Cerebellar nuclear complex (tissue), 1 donor: ENCODE measurements at places on chromosomes 4 and X.

DNA sequence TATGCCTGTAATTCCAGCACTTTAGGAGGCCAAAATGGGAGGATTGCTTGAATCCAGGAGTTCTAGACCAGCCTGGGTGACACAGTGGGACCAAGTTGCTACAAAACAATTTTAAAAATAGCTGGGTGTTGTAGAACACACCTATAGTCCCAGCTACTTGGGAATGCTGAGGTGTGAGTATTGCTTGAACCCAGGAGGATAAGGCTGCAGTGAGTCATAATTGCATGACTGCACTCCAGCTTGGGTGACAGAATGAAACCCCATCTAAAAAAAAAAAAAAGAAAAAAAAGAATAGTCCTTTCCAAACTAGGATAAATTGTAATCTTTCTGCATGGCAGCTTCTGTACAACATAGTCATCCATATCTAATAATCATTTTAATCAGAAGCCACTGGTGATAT lies 270.1 kb upstream of the INTU start:
- no peak for DNase-seq

DNA sequence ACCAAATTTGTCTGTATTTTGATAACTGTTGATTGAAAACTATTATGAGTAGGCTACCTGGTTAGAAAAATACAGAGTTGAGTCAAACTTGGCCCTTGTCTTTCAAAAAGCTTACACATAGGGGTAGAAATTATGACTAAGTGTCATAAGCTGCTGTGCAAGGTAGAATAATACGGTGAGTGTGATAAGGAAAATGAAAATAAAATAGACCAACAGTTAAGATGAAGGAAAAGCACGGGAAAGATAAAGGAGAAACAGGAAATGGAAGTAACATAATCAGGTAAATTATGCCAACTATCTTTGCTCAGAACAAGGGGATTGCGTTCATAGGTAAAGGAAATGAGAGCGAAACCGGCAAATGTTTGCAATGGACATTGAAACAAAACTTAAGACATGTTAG lies 302.5 kb downstream of the PCDH7 start:
- no peak for DNase-seq

DNA sequence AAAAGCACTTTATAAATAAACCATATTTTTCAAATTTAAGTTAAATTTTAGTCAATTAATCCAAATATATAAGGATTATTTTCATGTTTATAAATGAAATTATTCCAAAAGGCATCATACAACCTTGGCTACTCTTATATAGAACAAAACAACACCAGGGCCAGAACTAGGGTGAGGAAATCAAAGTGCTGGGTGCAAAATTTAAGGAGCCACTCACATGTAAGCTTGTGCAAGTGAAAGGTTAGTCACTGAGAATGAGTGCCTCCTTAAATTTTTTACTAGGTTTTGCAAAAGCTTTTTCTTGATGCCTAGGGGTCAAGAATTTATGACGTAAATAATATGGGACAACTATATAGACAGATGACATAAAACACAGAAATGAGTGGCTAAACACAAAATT lies 83.4 kb upstream of the COX18 start:
- DNase-seq, result no peak

DNA sequence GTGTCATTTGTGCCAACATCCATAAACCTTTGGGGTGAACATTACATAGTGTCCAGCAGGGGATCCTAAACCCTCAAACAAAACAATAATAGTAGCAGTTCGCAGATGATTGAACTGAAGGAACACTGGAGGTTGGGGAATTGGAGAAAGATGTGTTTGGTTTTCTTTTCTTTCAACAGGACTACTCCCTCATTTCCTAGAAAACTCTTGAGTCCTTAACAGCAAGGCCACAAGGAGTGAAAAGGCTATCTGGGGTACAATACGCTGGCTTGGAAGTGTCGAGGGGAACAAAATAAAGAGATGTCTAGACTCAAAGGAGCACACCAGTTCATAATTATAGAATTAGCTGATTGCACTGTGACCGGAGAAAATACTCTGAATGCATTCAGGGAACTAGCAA lies 72.1 kb downstream of the IDS start:
- DNase-seq, result no peak

DNA sequence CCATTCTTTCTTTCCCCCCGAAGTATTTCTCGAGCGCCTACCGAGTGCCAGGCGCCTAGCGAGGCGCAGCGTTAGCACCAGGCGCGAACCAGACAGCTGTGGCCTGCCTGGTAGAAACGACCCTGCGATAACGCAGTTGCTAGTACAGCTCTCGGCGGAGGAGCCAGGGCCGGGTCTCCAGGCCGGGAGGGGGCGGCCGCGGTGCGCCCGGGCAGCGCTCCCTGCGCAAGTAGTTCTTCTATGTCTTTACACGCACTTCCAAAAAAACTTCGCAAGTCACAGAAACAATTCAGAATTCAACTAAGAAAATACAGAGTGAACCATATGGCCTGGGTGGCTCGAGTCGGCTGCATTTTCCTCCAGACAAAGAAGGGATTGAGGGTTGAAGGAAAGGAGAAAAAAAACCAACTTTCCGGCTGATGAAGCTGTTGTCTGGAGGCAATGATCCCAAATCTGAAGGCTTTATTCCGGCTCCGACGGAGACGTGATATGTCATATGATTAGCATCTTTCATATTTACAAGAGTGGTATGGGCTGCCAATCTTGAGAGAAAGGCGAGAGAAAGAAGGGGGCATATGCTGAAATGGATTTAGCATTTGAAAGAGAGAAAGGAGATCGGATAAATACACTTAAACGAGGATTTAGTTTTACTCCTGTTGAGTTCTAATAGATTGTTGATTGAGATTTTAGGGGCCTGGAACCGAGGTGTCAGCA lies 7.2 kb upstream of the NEUROG2 start:
- DNase-seq, result no peak

DNA sequence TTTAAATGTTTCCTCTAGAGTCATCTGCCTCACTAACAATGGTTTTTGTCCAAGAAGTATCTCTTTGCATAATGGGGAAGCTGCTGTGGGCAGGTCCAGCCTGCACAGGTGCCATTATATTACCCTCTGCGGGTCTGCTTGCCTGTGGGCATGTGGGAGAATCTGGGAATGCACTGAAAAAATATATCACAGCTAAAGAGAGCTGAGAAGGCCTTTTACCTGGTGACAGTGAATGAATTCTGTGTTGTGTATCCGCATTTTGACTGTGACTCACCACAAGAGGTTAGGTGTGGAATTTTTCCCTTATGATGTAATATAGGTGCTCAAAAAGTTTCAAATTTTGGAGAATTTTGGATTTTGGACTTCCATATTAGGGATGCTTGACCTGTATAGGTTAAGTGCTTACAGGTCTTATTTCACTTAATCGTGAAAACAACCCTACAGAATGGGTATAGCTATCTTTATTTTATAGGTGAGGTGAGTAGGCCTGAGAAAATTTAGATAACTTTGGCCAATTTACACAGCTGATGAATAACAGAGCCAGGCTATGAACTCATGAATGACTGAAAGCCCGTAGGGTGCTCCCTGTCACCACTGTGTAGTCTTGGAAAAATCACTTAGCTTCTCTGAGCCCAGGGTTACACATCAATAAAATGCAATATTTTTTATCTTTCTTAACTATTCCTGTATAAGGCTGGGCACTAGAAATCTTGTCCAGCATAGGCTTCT lies 198.0 kb upstream of the EPHA5 start:
- DNase-seq, result no peak

GRCh38 chr4:78584863-78585547 lies 33.4 kb downstream of the ANXA3 start:
- DNase-seq, result no peak

DNA sequence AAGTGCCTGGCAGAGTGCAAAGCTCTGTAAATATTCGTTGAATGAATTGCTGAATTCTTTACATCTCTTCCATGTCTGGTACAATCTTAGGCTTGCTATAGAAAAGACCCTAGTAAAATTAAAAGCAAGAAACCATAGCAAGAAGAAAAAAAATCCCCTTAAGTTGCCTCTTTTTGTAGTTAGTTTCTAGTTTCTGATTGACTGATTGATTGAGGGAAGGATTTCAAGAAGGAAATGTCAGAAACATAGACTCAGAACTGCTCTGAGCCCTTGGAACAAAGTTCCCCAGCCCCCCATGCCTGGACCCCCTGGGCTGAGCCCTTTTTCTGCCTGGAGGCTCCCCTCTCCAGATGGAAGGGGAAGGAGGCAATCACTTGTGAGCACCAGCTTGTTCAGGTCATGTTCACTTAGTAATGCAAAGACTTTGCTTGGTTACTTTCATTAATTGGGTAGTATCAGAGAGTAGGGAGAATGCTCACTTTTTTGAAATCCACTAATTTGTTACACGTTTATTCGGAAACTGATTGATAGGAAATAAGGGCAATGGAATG lies 35.6 kb downstream of the DAPP1 start:
- no peak for DNase-seq

- DNase-seq, result no peak
Measured at GRCh38 chr4:150782311-150782710, 200.4 kb downstream of the MAB21L2 start.

DNA sequence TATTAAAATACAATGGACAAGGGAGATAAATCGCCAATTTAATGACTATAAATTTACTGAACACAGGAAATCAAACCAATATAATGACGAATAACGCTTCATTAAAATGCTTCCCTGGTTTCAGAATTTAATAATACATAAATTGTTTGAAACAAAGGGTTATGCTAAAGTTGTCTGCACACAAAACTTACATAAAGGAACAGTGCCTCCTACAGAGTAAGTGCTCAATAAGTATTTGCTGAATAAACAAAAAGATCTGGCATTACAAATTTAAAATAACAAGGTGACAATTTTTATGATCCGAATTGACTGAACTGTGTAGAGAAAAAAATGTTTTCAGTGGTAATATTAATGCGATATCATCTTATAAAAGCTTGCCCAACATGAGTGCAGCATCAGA lies 69.6 kb downstream of the NOCT start:
- no peak for DNase-seq

GRCh38 chrX:107442914-107443527 lies 6.4 kb upstream of the FRMPD3 start:
- no peak for DNase-seq

DNA sequence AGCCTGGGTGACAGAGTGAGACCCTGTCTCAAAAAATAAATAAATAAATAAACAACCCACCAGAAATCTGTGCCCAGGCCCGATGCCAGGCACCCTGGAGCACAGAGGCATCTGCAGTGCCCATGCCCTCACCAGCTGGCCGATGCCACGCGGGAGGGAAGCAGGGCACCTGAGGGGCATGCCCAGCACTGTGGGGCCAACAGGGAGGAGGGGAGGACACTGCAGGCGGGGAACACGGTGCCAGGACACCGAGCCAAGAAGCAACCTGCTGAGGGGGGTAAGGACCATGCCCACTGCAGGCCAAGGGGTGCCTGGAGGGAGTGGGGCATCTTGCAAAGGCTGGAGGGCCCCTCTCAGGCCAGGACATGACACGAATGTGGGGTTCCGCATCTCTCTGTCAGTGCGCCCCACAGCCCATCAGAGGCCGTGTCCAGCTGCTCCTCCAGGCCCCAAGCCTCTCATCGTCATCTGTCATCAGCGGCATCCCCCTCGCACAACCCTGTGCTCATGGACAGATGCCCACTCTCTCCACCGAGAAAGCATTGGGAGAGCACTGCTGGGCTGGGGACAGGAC lies 13.3 kb upstream of the DUSP9 start:
- DNase-seq, result no peak

DNA sequence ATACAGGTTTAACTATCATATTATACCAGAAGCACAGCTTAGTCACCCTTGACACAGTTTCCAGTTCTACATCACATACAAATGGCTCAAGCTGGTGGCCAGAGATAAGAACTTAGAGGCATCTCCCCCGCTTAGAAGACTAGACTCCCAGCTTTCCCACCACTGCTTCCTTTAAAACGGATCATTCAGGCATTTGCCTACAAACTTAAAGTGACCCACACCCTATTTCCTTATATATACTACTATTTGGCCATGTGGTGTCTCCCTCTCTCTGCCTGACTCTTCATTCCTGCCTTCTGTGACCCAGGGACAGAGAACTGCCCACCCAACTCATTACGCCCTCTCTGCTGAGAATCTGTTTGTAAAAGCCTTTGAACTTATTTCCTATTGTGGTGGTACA lies 781.2 kb upstream of the DIAPH2 start:
- no peak for DNase-seq

- DNase-seq, result no peak
Measured at GRCh38 chrX:17459008-17459611, 84.1 kb downstream of the NHS start.

DNA sequence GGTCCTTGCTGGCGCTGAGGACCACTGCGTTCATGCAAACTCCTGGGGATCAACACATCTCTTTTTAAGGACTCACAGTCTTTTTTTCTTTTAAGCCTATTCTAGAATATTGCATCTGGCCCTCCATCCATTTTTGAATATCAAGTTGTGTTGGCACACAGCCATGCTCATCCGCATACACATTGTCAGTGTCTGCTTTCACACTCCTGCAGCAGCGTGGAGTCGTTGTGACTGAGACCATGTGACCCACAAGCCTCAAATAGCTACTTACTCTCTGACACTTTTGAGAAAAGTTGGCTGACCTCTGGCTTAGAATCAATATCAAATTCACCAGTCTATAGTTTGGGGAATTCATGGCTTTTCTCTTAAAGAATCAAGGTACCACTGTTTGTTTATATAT lies 191.8 kb upstream of the S100G start:
- no peak for DNase-seq

DNA sequence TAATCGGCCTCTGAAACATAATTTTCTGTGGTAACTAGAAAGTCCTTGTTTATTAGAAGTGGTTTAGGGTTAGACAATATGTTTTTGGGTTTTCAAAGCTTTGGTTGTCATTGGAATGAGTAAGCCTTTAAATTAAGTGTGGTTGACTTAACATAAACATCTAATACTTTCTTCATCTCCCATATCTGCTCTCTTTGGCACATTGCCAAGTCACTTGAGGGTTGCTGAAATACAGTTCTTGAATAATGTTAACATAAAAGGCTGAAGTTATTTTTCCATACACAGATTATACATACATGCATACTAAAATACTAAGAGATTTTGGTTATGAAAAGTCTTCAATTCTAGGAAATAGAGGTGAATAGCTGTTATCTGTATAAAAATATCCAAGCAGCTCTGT lies 241.7 kb upstream of the BMP3 start:
- DNase-seq, result no peak

DNA sequence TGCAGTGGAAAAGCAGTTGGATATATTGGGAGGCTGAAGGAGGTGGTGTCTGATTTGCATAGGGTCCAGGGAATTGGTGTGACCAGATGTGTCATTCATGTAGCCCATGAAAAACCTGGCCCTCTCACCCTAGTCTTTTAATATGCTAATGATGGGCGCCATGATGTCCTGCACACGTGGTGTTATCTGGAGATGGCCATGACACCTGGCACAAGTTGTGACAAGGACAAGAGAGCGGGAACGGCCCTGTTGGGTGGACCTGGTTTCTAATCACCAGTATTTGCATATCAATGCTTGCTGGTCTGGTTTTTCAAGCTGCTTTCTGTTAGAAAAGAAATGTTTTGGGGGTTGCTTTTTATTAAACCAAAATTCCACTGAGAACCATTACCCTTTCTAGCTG lies 87.4 kb downstream of the ZXDA start:
- DNase-seq, result no peak

DNA sequence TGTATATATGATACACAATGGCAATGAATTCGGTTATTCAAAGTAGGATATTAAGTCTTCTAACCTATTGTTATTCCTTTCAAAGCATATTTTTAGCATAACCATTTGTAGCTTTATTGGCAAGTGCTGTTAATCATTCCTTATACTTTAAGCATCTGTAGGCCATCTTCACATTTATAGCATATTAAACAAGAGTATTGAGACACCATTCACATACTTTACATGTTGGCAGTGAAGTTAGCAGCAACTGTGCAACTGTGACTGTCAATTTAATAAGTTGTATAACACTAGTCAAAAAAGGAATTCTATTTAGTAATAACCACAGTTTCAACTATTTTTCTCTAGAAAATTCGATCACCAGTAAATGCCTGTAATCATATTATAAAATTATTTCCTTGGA lies 107.3 kb upstream of the MYOZ2 start:
- no peak for DNase-seq
